Stimulated activated CD8-positive, alpha-beta memory T cell treated with anti-CD3 and anti-CD28 coated beads, Interleukin-2, amount 100 ng/mL, for 1 hour (primary cell): ENCODE measurements at places on chromosomes 2 and 18.

DNA sequence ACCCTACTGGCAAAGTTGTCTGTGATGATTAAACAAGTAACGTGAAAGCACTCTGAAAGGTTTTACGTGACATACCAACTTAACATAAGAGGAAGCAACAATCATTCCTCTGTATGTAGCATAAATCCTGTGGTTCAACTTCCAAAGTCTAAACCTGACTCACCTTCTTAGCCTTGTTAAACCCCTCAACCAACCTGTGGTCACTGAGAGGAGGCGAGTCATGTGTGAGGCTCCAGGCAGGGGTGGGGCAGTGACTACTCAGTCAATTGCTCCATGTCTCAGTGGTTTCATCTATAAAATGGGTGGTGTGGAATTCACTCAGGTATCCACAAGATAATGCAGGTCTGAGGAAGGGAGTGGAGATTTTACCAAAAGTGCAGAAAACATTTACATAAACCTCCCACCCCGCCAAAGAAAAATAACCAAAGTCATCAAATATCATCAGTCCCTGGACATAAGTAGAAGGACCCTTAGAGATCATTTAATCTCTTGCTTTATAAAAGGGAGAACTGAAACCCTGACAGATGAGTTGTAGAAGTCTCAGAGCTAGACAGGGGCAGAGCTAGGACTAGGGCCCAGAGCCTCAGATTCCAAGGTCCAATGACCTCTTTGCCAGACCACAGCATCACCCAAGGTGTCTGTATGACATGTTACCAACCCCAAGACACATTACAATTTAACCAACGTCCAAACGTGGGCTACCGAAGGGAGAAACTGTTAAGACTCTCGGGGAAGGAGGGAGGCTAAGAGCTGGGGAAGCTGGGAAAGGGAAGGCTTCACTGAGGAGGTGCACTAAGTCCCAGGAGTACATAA, 3.7 kb upstream of the PCBP1 start:
- no peak for DNase-seq

DNA sequence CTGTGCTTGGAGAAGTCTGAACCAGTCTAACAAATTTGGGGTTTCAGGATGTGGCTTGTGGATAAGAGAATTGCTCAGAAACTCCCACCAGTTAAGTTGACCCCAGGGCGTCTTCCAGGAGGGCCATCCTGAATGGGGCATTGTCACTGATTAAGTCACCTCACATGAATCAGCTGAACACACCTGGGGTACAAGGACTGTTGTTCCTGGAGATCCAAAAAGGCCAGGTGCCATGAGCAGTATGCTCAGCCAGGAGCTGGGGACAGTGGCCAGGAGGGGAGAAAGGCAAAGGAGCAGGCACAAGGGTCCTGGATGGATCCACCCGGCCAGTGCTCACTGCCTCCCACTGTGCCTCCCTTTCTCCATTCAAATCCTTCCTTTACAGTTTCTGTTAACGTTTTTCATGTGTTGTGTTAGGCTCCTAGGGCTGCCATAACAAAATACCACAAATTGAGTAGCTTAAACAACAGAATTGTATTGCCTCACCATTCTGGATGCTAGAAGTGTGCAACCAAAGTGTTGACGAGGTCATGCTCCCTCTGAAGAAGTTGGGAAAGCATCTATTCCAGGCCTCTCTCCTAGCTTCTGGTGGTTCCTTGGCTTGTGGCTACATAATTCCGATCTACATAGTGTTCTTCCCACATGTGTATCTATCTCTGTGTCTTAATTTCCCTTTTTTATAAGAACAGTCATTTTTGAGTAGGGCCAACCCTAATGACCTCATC, 33.4 kb downstream of the TRABD2A start:
- DNase-seq: no peak

DNA sequence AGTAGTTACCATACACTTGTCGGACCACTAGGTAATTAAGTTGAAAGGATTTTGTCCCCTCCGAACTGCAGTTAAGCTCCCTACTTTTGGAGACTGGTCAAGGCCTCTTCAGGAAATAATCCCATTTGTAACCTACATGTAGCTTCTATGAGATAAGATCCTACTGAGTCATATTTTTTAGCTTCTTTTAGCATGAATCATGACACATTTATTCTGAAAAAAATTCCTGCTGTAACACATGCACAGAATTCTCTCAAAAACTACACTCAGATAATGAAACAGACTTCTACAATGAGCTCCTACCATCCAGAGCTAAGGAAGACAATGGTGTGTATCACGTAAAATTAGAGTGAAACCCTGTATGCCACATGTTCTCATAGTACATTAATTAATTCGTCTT, 100.7 kb upstream of the CCDC195 start:
- no peak for DNase-seq

- no peak for DNase-seq
Observed at GRCh38 chr2:126851756-126852155, 46.9 kb upstream of the TEX51 start.

GRCh38 chr2:84891355-84892010, 10.6 kb upstream of the TRABD2A start:
- DNase-seq: no peak

DNA sequence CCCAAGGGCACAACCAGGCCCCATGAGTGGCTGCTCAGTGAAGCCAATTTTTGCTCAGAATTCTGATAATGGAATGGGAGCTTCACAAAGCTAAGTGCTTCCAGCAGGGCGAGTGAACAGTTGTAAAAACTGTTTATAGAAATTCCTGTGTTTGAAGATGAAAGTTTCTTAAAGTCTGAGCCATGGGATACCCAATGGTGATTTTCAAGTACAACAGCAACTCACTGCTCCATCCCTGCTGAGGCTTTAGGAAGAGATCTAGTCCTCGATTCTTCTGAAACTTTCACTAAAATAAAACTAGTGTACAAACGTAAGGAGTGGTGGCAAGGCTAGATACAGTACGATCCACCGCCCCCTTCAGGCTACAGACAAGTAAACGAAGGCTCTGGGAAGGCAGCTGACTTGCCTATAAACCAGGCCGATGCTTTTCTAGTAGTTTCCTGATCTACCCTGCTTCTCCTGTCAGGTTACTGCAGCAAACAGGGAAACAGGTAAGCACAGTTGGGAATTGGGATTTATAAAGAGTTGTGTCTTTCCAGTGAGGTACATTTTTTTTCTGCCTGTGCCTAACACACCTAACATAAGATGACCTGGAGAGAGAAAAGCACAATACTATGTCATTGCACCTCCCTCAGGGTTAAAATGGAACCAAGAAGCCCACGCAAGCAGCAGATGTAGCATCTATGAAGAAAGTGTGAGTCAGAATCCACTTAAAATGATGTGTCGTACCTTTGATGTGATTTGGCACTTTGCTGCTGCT, 108.7 kb downstream of the UXS1 start:
- no peak for DNase-seq

- peak; percentile 9 for DNase-seq
Observed at GRCh38 chr2:143246815-143247744, 117.9 kb downstream of the ARHGAP15 start.

DNA sequence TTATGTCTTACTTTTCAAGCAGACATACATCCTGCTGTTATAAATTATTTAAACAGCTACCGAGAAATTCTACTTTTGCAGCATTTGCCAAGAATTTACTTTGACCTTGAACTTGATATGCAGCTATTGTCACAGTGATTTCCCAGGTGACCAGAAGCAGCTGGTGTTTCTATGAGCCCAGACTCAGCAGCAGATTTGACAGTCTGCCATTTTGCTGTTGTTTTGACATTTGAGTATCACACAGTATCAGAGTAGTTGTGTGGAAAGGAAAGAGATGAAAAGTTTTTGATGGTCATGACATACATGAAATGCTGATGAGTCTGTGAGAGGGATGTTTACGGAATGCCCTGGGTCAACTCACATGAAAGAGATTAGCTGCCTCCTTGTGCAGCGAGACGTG, 6.6 kb upstream of the CCDC195 start:
- no peak for DNase-seq

- DNase-seq: no peak
Observed at GRCh38 chr18:52220062-52220591, 119.9 kb upstream of the DCC start.

- DNase-seq: no peak
Observed at GRCh38 chr2:44233450-44234128, 41.7 kb upstream of the SLC3A1 start.

DNA sequence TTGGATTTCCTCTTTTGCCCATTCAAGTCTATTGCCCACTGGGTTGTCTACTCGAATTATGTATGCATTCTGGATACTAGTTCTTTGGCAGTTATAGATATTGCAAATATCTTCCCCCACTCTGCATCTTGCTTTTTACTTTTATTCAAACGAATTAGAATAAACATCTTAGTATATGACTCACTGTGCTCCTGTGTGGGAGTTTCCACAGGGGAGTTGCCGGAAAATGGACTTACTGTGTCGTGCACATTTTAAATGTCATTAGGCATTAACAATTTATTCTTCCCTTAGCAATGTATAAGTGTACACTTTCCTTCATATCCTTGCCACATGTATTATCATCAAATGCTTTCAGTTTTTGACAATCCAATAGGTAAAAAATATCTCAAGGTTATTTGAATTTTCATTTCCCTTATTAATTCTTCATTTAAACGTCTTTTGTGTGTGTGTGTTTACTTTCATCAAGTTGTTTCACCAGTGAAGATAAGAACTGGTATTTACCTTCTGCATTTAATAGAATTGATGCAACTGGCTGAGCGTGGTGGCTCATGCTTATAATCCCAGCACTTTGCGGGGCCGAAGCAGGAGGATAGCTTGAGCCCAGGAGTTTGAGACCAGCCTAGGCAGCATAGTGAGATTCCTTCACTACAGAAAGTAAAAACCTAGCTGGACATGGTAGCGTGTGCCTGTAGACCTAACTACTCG, 4.6 kb upstream of the UGT1A5 start:
- DNase-seq: no peak

GRCh38 chr18:69969491-69969890, 21.8 kb upstream of the CD226 start:
- DNase-seq: no peak

DNA sequence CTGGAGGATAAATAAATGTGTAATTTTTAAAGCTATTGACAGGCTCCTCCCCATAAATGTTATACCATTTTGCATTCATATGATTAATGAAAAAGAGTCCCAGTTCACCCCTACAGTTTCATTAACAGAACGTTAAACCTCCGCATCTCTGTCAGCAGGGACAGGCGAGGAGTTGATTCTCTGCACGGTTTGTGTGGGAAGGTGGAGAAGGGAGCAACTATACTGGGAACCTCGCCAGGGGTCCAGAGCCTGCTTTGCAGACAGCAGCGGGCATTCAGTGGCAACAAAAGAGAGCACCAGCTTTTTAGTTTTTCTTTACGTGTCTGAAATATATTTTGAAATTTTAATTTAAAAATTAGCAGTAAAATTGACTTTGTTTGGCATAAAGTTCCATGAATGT, 101.4 kb downstream of the FARSB start:
- no peak for DNase-seq

DNA sequence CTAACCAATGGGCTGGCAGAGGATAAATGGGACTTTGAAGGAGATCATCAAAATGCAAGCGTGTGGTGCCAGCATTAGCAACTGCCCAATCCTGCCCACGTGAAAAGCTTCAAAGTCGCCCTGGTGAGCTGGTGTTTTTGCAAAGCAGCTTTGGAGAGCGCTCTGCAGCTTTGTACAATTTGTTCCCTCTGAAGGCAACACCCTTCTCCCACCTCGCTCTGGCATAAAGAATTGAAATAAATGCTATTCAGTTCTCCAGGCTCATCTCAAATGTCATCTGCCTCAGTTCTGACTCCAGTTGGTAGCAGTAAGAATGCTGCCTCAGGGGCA, 3.5 kb downstream of the COPS9 start:
- DNase-seq: no peak

DNA sequence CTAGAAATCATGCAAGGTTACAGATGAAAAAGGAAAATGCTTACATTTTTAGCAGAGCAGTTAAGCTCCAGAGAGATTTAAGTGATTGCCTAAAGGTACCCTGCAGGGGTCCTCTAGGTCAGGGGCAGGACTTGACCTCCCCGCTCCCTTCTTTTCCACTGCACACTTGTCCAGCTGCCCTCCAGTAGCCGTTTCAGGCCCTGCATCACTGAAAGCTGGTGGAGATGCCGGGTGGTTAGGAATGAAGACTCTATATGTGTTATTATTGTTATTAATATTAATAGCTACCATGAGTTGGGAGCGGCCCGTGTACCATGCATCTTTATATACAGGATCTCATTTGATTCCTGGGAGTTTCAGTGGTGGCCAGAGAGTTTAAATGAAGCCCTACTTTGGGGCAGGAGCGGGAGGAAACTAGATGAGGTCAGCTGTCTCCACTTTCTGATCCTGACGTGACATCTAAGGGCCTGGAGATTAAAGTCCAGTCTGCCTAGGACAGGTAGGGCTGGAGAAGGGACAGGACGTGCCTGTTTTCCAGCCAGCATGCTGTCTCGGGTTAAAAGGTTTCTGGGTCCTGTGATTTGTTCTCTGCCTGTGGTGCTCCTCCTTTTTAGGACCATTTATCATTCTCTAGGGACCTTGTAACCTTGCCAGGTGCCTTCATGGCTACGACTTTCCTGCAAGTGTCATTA, 2.1 kb downstream of the TMEM37 start:
- no peak for DNase-seq

GRCh38 chr2:38591152-38591551, 11.6 kb downstream of the HNRNPLL start:
- DNase-seq: no peak

DNA sequence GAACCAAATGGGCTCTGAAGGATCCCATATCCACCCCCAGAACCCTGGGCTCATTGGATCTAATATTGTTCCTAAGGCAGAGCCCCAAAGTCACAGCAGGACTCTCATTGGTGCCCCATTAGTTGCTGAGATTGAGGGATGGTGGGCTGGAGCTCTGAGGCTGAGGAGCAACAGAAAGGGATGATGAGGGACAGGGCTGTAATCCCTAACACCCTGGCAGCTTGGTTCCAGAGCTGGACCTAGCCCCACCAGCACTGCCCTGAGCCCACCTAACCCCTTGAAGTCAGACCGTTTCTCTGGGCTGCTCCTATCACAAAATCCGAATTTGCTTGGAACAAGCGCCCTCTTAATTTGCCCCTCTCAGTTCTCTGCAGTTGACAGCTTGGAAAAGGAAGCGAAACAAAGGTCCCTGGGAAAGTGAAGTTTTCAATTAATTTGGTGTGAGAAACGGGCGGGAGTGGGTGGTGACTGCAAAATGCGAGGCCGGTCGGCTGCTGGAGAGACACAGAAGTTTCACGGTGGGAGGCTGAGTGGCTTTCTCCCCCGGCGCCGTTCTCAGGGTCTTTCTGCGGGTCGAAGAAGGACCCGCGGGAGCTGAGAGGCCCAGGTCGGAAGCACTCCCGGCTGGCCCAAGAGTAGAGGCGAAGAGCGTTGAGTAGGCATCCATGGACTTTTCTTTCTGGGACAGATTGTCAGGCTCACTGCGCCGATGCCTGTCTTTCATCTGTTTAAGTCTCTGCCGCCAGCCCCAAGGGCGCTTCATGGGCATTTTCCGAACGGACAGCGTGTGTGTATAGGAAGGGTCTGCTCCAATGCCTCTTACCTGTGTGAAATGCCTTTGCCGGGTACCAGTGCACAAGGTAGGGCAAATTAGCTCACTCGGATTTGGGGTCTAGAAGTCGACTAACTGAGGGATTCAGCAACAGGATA, 927 bp upstream of the HOXD13 start:
- DNase-seq: no peak
